Activated T-cell treated with anti-CD3 and anti-CD28 coated beads, Interleukin-2, amount 50 U/mL, for 72 hours (primary cell): ENCODE measurements at places on chromosomes 4 and X.

- no peaks in the 10 kb centered on the region for H3K36me3 ChIP-seq
- no peak overlapping the region for H3K27ac ChIP-seq
- H3K4me3 ChIP-seq = no peak overlapping the region
- no peaks in the 10 kb centered on the region for H3K27me3 ChIP-seq
- no peaks in the 10 kb centered on the region for H3K4me1 ChIP-seq
Observed at GRCh38 chr4:158630893-158631292, 40.8 kb downstream of the C4orf46 start.

DNA sequence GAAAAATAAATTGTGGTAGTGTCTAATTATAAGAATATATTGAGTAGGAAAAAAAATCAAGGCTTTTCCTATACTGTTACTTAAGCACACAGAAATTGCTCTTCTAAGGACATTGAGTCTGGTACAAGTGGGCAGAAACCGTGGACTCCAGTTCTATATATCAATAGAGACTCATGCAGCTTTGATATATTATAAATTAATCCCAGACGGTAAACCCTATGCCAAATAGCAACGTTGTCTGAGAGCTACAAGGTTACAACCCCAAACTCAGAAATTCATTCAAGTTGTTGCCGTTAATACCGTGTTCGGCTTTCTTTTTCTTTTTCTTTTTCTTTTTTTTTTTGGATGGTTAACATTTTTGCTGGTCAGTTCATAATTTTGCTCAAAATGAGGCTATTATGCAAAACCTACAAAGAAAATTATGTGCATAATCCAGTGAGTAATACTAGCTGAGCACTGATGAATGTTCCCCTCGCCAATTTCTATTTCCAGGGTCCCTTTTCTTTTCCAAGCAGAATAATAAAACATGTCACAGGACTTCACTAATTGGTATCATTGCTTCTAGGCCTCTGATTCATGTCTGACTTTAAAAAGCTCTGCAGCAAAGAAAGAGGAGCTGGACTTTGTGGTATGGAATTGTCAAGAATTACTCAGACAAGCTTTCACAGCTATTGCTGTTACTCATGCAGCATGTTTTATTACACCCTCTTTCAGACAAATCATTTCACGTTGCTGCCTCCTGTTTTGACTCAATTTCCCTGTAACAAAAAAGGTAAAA lies 737.7 kb downstream of the NLGN4X start:
- H3K36me3 ChIP-seq = no peaks in the 10 kb centered on the region
- no peak overlapping the region for H3K27ac ChIP-seq

GRCh38 chr4:41213625-41214135 lies 662 bp downstream of the APBB2 start:
- H3K27me3 ChIP-seq = peaks cover 64% of the 10 kb centered on the region
- H3K4me3 ChIP-seq = peak overlapping the region; percentile 90
- peak; percentile 22 for DNase-seq
- peaks cover 3% of the 10 kb centered on the region for H3K36me3 ChIP-seq
- H3K4me1 ChIP-seq = peaks cover 26% of the 10 kb centered on the region

- no peak for DNase-seq
- no peak overlapping the region for H3K27ac ChIP-seq
- no peaks in the 10 kb centered on the region for H3K4me1 ChIP-seq
- peaks cover 3% of the 10 kb centered on the region for H3K27me3 ChIP-seq
Observed at GRCh38 chrX:130716781-130717413, 186.1 kb downstream of the ENOX2 start.

DNA sequence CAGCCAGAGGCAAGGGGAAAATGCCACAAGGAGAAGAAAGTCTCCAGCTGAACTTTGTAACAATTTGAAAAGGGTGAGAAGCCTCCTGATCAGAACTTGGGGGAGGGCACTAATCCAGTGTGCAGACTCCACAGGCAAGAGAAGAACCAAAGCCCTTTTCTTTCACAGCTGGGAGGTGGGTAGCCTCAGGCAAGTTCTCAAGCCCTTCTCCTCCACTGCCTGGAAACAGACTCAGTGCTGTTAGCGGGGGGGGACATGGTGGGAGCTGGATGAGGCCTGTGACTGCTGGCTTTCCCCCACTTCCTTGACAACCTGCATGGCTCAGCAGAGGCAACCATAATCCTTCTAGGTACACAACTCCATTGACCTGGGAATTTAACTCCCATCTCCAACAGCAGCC lies 92.5 kb downstream of the LHFPL1 start:
- no peak for DNase-seq
- H3K4me1 ChIP-seq = no peaks in the 10 kb centered on the region

GRCh38 chr4:114926583-114926982 lies 186.8 kb downstream of the NDST4 start:
- H3K4me3 ChIP-seq = no peak overlapping the region
- no peaks in the 10 kb centered on the region for H3K36me3 ChIP-seq
- no peak overlapping the region for H3K27ac ChIP-seq
- no peak for DNase-seq
- no peaks in the 10 kb centered on the region for H3K27me3 ChIP-seq

DNA sequence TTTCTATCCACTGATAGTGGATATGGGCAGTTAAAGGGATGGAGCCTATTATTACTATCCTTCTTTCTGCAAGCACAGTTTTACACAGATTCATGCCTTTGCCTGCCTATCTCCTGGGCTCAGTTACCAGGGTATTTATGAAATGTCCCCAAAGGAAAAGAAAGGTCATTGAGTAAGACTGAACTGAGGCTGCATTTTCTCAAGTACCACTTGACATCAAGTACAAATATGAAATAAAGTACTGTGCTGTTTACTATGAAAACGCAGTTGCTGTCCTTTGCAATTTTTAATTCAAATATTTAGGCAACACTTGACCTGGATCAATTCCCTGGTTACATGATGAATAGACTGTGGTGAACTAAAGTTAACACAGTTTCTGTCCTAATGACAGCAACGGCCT lies 23.5 kb upstream of the SPANXN4 start:
- peaks cover 16% of the 10 kb centered on the region for H3K27me3 ChIP-seq
- no peak overlapping the region for H3K27ac ChIP-seq
- no peak for DNase-seq
- H3K4me3 ChIP-seq = no peak overlapping the region

DNA sequence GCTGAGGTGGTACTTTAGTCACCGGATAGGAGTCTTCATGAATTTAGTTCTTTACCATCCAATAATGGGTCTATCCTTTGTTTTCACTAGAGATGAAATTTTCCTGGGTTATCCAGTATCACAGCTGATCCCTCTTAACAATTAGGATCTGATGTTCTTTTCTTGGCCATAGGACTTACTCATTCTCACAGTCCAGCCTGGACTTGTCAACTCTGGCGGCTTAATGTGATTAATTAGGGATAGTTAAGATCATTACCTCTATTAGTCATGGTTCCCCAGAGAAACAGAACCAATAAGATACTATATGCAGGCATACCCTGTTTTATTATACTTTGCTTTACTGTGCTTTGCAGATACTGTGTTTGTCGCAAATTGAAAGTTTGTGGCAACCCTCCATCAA lies 272.7 kb upstream of the FAT4 start:
- H3K36me3 ChIP-seq = no peaks in the 10 kb centered on the region
- no peaks in the 10 kb centered on the region for H3K4me1 ChIP-seq
- DNase-seq = no peak
- no peaks in the 10 kb centered on the region for H3K27me3 ChIP-seq
- H3K27ac ChIP-seq = no peak overlapping the region

DNA sequence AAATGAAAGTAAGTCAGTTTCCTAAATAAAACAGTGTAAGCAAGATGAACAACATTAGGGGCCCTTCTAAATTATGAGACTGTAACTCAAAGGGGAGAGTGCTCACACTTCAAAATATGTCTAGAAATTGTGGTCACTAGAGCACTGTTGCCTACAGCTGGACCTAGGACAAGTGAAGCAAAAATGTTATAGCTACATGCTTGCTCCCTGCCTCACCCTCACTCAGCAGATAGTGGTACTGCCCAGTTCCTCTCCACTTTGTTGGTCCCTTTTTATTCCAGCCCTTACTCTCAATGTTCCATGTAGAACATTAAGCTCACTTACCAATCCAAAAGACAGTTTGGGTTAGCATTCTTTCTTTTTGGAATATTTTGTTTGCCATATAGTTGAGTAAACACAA lies 147.3 kb downstream of the GRIA3 start:
- DNase-seq = no peak
- H3K27ac ChIP-seq = peak overlapping the region; percentile 38
- H3K4me1 ChIP-seq = no peaks in the 10 kb centered on the region
- H3K4me3 ChIP-seq = no peak overlapping the region

DNA sequence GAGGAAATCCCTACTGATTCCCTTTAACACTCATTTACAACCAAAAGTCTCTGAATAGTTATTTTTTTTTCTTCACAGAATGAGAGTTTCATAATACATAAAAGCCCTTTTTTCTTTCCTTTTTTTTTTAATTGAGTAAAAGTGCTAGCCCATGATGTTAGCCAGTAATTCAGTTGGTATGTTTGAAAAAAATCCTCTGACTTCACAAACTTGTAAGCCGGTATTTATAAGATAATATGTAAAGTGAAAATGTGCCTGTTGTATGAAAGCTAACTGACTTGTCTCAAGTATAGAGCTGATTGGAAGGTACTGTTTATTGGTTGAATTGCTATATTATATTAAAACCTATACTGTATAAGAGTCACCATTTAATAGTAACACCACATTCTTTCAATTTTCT lies 70.2 kb upstream of the NEIL3 start:
- H3K27me3 ChIP-seq = no peaks in the 10 kb centered on the region
- peaks cover 8% of the 10 kb centered on the region for H3K4me1 ChIP-seq
- H3K4me3 ChIP-seq = no peak overlapping the region
- H3K36me3 ChIP-seq = no peaks in the 10 kb centered on the region
- DNase-seq = no peak
- no peak overlapping the region for H3K27ac ChIP-seq

DNA sequence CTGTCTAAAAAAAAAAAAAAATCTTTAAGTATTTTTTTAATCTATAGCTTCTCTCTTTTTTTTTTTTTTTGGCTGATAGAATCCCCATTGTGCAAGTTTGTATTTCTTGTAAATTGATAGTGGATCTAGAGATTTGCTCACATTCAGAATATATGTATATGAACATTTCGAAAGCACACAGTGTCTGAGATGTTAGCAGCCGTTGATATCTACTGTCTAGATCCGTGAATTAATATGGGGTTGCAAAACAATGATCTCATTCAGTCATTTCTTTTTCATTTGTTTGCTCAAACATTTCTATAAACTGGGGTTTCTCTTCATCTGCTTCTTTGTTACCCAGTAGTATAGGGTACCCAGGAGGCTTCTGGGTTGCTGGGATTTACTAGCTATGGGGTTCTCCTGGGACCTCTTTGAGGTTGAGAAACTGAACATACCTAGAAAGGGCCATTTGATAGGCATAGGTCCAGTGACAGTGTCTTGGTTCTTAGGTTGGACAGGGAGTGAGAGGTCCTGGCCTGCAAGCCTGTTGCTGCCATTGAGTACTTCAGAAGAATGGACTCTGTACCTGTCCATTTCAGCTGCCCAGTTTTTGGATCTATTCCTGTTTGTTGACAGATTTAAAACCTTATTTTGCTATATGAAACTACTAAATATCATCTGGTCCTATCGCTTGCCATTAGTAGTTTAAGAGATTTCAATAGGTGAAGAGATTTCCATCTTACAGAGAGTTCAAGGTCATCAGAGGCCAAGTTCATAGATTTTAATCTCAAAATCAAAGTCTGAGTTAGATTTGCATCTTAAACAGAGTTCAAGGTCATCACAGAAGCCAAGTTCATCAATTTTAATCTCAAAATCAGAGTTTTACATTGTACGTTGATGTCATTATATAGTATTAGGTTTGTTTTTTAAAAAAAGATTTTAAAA lies 50.8 kb downstream of the WWC2 start:
- no peaks in the 10 kb centered on the region for H3K4me1 ChIP-seq
- H3K36me3 ChIP-seq = no peaks in the 10 kb centered on the region
- no peak for DNase-seq

DNA sequence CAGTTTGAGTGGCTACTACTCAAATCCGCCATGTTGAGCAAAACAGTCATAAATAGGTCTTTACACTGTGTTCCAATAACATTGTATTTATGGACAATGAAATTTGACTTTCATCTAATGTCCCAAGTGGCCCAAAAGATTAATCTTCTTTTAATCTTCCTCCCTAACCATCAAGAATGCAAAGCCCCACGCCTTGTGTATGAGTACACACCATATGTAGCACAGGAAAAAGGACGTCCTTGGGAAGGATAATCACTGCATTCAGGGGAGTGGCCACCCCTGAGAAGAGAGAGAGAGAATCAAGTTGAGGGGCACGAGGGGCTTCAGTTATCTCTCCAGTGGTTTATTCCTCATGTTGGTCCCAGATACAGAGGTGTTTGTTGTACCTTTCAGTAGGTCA lies 33.1 kb downstream of the RBM47 start:
- no peaks in the 10 kb centered on the region for H3K4me1 ChIP-seq
- DNase-seq = no peak
- no peak overlapping the region for H3K4me3 ChIP-seq
- peaks cover 10% of the 10 kb centered on the region for H3K27me3 ChIP-seq
- H3K27ac ChIP-seq = no peak overlapping the region
- H3K36me3 ChIP-seq = no peaks in the 10 kb centered on the region

DNA sequence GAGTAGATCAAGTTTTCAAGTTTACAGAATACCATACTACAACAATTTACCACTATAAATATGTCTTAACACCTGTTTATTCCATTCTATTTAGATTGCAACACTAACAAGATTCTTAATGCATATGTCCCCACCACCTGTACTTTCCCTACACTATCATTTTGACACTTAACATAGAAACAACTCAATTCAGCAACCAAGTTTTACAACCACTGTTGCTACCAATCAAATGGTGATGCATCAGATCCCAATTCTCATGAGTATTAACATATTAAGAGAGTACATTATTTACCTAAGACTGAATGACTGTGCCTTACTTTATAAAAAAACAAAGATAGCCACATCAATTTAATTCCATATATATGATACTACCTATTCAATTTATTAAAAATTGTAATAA lies 49.4 kb downstream of the EIF4E start:
- no peak for DNase-seq
- peaks cover 5% of the 10 kb centered on the region for H3K36me3 ChIP-seq
- peak overlapping the region; percentile 16 for H3K27ac ChIP-seq
- no peaks in the 10 kb centered on the region for H3K4me1 ChIP-seq
- H3K4me3 ChIP-seq = no peak overlapping the region

GRCh38 chr4:185118876-185119275 lies 24.2 kb upstream of the SLC25A4 start:
- H3K4me1 ChIP-seq = peaks cover 5% of the 10 kb centered on the region
- no peak overlapping the region for H3K4me3 ChIP-seq
- H3K36me3 ChIP-seq = no peaks in the 10 kb centered on the region
- DNase-seq = no peak
- H3K27ac ChIP-seq = no peak overlapping the region
